Activated CD4-positive, alpha-beta T cell treated with anti-CD3 and anti-CD28 coated beads, Interleukin-2, amount 50 U/mL, for 24 hours (primary cell): ENCODE measurements at places on chromosomes 6 and 20.

- no peak for DNase-seq
Measured at GRCh38 chr20:23752481-23753193, 1.9 kb upstream of the CST1 start.

- no peak for DNase-seq
Measured at GRCh38 chr6:16334671-16335070, 96.3 kb downstream of the GMPR start.

DNA sequence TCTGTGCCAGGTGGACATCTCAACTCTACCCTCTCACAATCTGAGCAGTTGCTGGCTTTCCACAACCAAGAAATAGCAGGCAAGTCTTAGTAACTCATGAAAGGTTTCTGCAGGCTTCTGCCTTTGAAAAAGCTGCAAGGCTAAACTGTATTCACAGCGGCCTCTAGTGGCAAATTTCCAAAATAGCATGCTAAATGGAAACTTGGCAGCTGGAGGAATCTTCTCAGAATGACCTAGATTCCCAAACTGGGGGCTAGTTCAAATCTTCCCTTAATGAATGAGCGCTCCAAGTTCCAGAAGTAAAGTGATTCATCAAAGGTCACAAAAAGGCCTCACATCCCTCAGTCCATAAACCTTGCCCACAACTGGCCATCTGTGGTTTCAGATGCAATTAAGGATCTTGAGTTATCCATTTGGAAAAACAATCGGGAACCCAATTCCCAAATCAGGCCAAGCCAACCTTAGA, 11.9 kb upstream of the CPNE5 start:
- peak; percentile 30 for DNase-seq

DNA sequence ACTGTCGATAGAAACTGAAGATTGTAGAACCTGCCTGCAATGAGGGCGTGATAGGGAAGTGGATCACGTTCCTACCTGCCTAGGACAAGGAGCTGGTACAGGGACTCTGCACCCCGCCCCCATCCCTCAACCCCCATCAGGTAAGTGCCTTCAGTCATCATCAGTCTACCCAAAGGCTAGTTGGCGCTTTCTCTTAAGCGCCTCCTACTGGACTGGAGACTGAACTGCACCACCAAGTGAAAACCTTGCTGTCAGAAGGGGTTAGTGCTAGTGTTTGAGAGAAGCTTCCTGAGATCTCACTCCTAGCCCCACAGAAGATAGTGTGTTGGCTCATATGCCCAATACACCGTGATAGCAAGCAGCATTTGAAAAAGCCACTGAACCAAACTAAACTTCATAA, 706.5 kb upstream of the MAN1A1 start:
- DNase-seq = no peak

- DNase-seq = no peak
Measured at GRCh38 chr6:65170273-65170672, 536.8 kb downstream of the EYS start.

DNA sequence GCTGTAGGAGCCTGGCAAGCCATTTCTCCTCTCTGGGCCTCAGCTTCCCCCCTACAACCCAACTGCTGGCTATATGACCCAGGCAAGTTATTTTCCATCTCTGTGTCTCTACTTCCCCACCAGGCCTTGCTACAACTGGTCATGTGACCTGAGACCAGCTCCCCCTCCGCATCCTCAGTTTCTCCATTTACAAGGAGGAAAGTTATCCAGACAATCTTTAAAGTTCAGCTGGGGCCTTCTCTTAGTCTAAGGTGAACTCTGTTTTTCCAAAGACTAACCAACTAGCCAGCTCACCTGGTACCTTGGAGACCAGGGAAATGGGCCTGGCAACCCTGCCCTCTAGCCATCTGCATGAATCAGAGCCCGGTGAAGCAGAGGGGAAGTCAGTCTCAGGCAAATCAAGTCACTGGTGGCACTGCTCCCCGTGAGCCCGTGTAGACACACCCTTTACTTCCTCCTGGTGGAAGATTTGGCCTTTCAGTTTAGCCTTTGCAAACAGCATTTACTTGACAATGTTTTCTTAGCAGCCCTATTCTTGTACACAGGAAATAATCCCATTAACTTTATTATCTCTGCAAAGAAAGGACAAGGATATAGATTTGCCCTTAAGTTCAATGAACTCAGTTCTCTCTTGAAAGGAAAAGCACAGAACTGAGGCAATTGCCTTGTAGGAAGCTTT, 157.7 kb downstream of the VEGFA start:
- DNase-seq = no peak

GRCh38 chr6:97067045-97067444, 142.5 kb downstream of the KLHL32 start:
- DNase-seq = no peak

DNA sequence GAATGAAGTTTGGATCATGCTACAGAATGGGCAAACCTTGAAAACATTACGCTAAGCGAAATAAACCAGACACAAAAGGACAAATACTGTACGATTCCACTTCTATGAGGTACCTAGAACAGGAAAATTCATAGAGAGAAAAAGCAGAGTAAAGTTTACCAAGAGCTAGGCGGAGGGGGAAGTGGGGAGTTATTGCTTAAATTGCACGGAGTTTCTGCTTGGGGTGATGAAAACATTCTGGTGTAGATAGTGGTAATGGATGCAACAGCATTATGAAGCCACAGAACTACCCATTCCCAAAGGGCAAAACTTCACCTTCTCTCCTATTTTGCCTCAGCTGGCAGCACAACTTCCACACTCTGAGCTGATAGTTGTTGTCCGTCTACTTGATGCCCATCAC, 6.4 kb upstream of the PDYN start:
- no peak for DNase-seq

- no peak for DNase-seq
Measured at GRCh38 chr6:84641076-84641475, 123.3 kb downstream of the TBX18 start.

- no peak for DNase-seq
Measured at GRCh38 chr6:130115036-130115435, 96.7 kb downstream of the L3MBTL3 start.

- DNase-seq = no peak
Measured at GRCh38 chr6:137783710-137784109, 83.3 kb upstream of the TNFAIP3 start.

GRCh38 chr20:308427-309038, 11.2 kb downstream of the ZCCHC3 start:
- no peak for DNase-seq

GRCh38 chr6:9484091-9484490, 930.8 kb downstream of the TFAP2A start:
- no peak for DNase-seq

DNA sequence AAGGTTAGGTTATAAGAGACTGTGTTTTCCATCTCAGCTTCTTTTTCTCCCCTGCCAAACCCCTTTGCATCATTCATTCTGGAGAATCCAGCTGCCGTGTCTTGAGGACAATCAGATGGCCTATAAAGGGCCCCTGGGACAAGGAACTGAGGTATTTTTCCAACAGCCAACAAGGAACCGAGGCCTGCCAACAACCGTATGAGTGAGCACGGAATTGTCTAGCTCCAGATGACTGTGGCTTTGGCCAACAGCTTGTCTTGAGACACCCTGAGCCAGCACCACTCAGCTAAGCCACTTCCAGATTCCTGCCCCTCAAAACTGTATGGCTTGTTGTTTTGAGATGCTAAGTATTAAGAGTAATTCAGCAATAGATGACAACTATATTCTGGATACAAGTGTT, 433.7 kb upstream of the HSF2 start:
- no peak for DNase-seq

DNA sequence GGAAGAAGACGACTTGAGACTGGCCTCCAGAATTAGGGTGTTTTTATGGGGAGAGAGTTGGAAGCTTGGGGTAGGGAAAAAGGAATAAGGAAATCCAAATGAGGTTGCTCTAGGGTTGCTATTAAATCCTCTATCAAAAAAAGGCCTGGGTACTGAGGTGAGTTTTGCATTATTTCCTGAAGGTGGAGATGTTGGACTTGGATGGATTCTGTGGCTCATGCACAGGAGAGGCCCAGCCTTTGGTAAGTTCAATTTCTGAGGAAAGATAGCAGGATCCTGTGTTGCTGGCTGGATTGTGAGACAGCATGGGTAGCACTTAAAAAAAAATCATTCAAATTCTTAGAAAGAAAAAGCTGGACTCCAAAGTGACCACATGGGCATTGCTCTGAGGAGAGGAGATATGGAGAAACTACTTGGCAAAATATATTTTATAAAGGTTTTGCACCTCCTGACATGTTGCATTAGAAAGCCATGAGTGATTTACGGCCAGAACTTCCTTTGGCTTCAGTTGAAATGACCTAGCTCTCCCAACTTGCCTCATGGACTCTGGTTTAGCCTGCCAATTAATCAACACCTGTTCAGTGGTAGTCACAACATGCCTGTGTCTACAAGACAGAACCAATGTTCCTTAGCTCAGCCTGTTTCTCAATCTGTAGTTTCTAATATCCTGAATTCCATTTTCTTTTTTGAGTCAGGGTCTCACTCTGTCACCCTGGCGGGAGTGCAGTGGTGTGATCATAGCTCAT, 152.1 kb upstream of the RALGAPA2 start:
- no peak for DNase-seq

DNA sequence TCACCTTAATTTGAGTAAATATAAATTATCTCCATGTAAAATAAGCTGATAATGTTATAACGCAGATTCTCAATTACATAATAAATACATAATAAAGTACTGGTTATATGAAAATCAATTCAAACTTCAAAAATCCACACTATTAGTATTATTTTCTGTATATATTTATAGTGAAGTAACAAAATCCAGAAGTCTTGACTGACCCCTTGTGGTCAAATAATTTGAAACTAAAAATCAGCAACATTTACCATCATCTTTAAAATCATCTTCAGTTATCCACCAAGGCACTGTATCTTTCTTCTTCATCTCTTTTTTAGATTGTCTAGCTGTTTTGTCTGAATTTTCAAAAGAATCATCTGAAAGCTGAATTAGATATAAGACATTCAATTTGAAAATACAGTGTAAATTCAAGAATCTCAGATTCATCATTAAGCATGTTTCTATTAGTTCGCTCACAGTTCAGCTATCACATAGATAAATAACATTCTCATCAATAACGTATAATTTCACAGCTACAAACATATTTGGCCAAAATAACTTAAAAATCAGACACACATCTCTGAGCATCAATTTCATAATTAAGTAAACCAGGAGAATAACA, 6.5 kb downstream of the CEP162 start:
- no peak for DNase-seq

DNA sequence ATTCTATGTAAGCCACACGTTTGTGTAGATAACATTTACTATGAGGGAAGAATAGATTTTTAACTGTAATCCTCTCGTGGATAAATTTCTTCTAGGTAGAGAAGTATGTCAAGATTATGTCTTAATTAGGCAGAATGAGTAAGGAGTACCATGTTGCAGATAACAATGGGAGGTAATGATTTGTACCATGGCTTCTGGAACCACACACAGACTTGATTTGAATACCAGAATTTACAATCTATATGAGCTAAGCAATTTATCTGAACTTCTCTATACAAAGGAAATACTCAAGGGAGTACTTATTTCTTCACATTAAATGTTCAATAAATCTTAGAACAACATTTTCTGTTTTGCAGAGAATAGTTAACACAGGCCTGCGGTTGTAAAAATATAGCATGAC, 51.5 kb downstream of the RPS12 start:
- no peak for DNase-seq

- no peak for DNase-seq
Measured at GRCh38 chr6:38187325-38187724, 367.8 kb downstream of the ZFAND3 start.

DNA sequence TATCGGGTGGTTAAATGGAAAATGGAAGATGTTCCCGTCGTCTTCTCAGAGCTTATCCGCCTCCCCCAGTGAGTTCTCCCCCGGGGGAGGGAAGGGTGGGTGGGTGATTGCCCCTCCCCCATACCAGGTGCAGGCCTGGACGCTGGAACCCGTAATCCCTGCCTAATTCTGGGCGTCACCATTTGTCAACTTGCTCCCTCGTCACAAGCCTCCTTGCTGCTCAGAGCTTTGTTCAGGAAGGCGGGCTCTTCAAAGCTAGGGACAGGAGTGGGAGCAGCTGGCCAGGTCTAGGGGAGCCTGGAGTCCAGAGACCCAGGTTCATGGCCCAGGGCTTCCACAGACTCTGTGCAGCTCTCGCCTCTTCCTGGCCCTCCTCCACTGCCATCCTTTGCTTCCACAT, 25.6 kb downstream of the CDH22 start:
- no peak for DNase-seq

DNA sequence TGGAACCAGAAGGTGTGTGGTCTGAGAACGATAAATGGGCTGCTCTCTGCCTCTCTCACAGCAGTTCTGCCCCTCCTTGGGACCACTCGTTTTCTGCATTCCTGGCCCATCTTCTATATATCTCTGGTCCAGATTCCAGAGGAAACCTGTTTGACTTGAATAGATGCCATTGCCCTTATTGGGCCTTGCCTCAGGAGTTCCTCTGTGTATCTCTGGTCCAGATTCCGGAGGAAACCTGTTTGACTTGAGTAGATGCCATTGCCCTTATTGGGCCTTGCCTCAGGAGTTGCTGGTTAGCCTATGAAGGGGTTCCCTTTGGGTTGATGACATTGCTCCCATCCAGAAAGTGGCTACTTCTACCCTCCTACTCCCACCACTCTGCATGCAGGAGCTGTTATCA, 189.4 kb downstream of the SLC16A10 start:
- no peak for DNase-seq

- no peak for DNase-seq
Measured at GRCh38 chr6:90219209-90219985, 77.2 kb downstream of the BACH2 start.

- DNase-seq = no peak
Measured at GRCh38 chr6:131844243-131844841, 36.5 kb downstream of the ENPP1 start.

- no peak for DNase-seq
Measured at GRCh38 chr6:87756858-87757257, 54.8 kb upstream of the AKIRIN2 start.

GRCh38 chr6:19789100-19789803, 47.9 kb upstream of the ID4 start:
- no peak for DNase-seq

DNA sequence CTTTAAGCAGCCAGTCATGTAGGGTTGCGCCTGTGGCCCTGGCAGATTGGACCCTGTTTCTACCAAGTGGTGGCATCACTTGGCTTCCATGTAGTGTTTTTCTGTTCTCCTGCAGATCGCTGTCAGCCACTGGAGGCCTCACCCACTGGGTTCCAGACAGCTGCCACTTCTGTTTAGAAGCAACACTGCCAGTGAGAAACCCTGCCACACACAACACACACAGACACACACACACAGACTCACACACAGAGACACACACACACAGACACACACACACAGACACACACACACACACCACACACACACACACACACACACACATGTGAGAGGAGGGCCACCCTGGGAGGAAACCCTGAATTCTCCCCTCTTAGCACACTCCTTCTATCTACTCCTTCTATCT, 51.8 kb downstream of the UTRN start:
- DNase-seq = no peak

DNA sequence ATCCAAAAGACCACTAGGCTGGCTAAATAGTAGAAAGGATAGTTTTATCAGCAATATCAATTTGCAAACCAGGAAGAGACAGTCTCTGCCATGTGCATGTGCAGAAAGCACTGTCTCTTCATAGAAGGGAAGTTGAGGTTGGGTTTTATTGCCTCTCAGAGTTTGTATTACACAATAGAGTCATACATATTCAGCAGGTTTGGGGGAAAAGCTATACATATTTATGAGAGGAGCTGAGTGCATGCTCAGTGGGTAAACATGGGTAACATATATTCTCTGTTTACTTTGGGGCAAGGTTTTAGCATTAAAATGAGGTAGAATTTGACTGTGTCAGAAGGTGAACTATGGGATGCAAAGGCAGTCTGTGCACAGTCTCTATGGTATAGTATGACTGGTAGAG, 14.9 kb downstream of the TMEM170B start:
- no peak for DNase-seq
